ENCODE measurements at places on chromosomes 5 and 9. TPM values are rescaled to one million over a fixed set of nuclear protein-coding genes. Genes with fewer than 3 reads are reported as not detected.

Gene FOXD4
- total RNA-seq = not detected

Gene NMUR2
- not detected for total RNA-seq

Gene GRM6
- total RNA-seq = not detected

Gene RLN1
- not detected for total RNA-seq

Gene HSD17B4
- 65.0 TPM for total RNA-seq

- peak; percentile 56 for DNase-seq
These were observed 1.5 kb upstream of the SHC3 start for GRCh38 chr9:89179895-89180734.

- DNase-seq = no peak
These were observed 120.2 kb upstream of the TRIM32 start for GRCh38 chr9:116566677-116567488.

- no peak for DNase-seq
These were observed 14.0 kb downstream of the SLC6A3 start for GRCh38 chr5:1431021-1431811.

DNA sequence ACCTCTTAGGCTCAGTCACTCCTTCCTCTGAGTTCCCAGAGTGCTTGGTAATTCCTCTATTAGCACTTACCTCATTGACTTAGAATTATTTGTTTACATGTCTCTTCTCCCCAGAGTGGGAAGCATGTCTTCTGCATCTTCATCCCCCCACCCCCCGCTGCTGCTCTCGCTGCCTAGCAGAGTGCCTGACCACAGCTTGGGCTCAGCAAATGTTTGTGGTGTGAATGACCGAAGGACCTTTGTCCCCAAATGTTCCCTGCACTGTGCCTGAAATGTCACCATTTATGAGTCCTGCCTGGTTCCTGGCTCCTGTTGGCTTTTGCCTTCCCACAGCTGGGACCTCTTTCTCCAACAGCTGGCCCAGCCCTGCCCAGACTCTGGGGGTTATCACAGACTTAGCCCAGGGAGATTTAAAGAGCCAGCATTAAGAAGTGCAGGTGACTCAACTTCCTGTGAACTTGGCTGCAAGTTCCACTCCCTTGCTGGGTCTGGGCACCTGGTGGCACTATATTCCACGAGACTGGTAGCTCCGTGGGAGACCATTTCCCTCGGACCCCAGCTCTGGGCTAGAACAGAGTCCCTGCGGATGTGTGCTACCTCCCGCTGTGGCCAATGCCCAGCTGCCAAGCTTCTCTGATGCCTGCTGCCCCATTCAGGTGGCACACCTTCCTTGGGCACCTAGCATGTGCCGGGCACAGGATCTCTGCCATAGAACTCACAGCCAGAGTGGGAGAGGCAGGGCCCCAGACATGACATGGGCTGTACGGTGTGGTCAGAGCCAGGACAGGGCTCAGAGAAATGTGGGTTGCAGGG is 1.8 kb upstream of the HMCN2 start:
- DNase-seq = peak; percentile 44

DNA sequence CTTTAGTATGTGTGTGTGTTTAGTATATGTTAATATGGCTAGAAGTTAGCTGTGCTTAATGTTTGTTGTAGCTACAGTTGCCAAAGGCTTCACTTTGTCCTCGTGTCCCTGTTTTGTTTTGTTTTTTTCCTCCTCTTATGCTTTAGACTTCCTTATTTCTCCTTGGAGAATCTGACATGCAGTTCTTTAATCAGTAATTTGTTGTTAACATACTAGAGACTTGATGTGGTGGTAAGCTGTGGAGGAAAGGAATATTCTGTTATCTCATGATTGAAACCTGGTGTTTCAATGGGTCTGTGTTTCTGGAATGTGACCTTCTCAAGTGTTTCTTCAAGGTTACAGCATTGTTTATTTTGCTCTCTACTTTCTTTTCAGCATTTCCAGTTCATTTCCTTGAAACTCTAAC is 515.6 kb upstream of the ST8SIA4 start:
- no peak for DNase-seq

DNA sequence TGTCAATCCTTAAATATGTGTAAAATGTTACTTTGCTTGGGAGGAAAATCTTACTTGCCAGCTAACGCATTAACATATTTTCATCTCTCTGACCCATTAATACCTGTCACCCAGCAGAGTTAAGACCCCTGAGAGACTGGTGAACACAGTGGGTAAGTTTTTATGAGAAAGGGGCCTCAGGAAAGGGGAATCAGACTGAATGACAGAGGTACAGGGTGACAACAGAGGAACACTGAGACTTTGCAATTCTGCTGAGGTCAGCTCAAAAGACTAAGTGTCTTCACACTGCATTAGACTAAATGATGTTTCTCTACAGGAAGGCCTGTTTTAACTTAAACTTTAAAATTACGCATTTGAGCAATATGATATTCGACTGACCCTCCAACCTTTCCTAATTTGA is 223.8 kb downstream of the EFNA5 start:
- DNase-seq = no peak

- DNase-seq = no peak
These were observed 356.5 kb downstream of the CDH9 start for GRCh38 chr5:26681861-26682260.

All from ascending aorta (tissue), 2 donors.